ENCODE measurements at places on chromosomes 6 and 20.
A peak's percentile ranks its signal among the peaks of the same experiment; 100 is the strongest.

- DNase-seq, result no peak
Observed at GRCh38 chr20:48460681-48461080, 367.1 kb downstream of the PREX1 start.

DNA sequence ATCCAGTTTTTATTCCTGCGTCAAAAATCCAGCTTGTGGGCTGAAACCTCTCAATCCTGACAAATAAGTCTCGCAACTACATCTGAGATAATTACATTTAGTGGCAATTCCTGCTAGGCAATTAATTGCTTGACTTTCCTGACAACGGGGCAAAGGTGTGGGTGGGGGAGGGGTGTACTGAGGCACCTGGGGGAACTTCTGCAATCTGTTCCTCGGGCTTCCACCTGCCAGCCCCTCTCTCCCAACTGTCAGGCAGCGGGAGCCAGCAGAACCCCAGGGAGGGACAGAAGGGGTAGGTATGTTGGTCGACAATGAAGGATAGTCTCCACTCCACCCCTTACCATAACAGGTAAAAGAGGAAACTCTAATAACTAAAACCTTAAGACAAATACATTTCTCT, 6.8 kb downstream of the C6orf52 start:
- DNase-seq, result no peak

- DNase-seq, result no peak
Observed at GRCh38 chr6:37187321-37188022, 17.5 kb downstream of the PIM1 start.

- DNase-seq, result no peak
Observed at GRCh38 chr6:57130661-57131177, 40.7 kb downstream of the ZNF451 start.

DNA sequence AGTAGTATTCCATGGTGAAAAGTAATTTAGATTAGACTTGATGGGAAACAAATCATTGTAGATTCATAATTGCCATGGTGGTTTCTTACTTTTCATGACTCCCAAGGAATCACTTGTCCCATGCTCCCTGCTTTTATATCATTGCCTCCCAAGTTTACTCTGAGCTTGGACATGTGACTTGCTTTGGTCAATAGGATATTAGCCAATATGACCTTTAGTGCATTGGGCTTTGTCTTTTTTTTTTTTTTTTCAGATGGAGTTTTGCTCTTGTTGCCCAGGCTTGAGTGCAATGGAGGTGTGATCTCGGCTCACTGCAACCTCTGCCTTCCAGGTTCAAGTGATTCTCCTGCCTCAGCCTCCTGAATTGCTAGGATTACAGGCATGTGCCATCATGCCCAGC, 15.5 kb upstream of the SMAP1 start:
- DNase-seq, result no peak

GRCh38 chr20:59051666-59052185, 9.1 kb upstream of the PRELID3B start:
- DNase-seq, result no peak

GRCh38 chr6:104046426-104046825, 813.3 kb downstream of the HACE1 start:
- DNase-seq, result no peak

DNA sequence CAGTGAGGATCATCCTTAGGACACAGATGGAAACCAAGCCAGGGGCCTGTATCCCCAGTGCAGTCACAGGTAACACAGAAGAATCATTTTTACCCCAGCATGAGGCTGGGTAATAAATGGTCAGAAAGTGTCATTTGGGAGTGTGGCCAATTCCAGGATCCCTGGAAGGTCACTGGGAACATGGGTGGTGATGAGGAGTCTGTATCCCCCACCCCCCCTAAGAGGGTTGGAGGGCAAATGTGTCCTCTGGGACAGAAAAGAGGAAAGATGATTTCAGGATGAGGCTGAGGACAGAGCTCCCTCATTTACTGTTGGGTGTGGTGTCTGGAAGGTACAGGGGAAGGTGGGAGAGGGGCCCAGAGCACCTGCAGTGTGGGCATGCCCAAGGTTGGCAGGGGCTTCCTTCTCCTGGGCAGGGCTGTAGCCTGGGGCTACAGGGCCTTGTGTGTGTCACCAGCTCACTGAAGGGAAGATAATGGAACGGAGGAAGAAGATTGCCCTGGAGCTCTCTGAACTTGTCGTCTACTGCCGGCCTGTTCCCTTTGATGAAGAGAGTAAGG, 34.5 kb downstream of the PLCG1 start:
- DNase-seq, result no peak

- DNase-seq, result no peak
Observed at GRCh38 chr20:8645326-8645725, 423.6 kb upstream of the PLCB4 start.

DNA sequence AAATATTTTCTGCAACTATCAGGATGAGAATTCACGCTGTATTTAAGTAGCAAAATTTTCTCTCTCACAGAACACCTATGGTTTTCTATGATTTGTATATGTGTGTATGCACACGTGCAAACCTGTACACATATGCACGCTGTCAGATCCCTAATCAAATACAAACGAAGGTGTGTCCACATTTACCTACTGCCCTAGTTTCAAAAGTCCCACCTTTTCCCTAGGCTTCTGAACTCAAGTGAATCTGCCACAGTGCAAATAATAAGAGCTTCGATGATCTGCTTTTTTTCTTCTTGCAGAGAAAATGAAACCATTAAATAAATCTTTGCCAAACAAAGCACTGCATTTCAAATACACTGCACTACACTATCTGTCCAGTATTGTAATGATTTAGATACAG, 6.5 kb downstream of the HIVEP2 start:
- DNase-seq, result no peak

GRCh38 chr6:37985355-37985754, 165.8 kb downstream of the ZFAND3 start:
- no peak for DNase-seq

DNA sequence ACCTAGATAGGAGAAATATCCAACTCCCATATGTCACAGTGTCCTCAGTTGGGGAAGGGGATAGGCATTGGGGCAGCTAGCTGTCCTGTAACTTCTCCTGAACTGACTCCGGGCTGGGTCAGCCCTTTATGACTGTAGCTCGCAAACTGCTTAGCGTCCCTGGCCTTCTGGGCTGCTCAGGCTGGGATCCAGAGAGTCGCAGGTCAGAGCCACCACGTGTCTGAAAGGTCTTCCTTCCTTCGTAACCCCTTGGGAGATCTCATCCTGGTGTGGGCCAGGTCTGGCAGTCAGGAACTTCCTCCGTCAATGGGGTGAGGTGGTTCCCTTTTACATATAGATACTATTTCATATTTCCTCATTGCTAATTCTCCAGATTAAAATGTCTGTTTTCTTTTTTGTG, 28.8 kb upstream of the HINT3 start:
- no peak for DNase-seq

DNA sequence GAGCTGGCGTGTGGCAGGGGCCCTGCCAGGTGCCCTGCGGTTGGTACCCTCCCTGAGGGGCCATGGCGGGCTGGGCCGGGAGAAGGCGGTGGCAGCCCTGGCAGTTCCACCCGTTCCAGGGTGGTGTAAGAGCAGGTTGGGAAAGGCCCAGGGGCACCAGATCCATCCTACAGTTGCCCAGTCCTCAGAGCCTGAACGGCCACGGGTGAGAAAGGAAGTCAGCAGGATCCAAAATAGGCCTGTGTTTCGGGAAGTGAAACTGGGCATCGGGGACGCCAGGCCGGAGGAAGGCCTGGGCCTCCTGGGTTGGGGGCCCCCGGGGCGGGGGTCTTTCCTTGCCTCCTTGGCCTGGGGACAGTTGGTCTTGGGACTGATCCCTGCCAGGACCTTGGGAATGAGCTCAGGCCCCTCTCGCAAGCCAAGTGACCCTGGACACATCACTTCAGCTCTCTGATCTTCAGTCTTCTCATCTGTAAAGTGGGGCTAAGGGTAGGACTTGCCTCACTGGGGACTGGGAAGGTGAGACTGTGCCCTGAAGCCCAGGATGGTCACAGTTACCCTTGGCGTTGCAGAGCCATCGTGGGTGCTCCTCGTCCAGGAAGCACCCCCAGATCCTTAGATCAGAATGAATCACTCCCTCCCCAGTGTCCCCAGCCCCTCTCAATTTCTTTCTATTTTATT, 18.1 kb upstream of the NOL4L start:
- no peak for DNase-seq

DNA sequence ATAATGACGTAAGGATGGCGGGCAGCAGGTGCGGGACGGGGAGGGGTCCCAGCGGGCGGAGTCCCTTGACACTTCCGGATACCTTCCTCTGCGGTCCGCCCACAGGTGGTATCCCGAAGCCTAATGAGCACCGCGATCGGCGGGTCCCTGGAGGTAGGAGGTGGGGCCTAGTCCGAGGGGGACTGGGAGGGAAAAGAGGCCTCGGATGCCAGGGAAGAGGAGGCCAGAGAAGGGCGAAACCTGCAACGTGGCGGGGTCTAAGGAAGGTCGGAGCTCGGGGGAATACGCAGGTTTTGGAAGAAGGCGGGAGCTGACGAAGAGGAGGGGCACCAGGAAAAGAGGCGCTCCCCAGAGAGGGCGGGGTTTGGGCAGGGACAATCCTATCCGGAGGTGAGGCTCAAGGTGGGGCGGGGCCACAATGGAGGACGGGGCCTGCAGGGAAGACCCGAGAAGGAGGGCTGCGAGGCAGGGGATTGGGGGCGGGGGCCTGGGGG, 3.7 kb downstream of the PRSS16 start:
- peak; percentile 75 for DNase-seq

GRCh38 chr6:19979059-19979458, 141.9 kb downstream of the ID4 start:
- DNase-seq, result no peak

DNA sequence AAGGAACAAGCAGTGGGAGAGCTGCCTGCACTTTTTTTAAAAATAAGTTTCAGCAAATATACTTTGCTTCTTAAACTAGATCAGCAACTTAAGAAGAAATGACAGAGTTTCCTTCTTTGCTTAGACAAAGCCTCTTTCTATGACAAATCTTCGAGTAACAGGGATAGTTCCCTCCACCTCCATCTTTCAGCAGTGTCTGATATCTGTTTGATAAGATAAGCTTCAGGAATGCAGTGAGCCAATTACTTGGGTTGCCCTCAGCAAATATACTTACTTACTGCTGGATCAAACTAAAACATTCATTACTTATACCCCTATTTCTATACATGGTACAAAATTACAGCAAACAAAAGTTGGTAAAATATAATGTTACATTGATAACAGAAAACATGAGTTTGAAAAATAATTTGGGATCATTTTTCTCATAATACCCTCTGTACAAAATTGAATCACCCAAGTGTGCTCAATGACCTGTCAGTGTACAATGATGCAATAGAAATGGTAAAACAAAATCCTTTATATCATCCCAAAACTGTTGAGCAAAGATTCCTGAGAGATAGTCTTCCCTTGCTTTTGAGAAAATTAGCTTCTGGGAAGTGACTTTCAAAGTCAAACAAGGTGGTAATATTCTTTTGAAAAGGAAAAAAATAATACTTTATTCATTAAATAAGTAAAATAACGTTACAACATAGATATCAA, 24.5 kb downstream of the FRK start:
- no peak for DNase-seq

DNA sequence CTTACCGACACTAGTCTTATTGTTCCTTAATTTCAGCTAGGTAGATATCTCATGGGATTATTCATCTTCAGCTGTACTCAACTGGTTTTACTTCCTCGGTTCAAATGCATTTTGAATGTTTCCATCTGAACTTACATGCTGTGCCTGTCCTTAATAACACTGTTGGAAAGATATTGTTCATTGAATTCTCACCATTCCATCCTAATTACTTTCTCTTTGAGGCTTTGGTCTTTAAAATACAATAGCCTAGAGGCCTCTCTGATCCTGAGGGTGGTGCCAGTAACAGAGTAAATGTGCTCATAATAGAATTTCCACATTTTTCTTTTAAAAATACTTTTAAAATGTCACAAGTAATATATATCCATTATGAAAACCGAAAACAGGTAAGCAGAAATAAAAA, 54.0 kb downstream of the IL20RA start:
- DNase-seq, result no peak

GRCh38 chr20:6636209-6637159, 131.0 kb upstream of the BMP2 start:
- DNase-seq, result peak; percentile 11

GRCh38 chr6:166621114-166621540, 5.9 kb downstream of the RPS6KA2 start:
- DNase-seq, result no peak

GRCh38 chr6:151023342-151023741, 157.8 kb downstream of the MTHFD1L start:
- no peak for DNase-seq

- no peak for DNase-seq
Observed at GRCh38 chr6:12071064-12071615, 59.0 kb downstream of the HIVEP1 start.

- no peak for DNase-seq
Observed at GRCh38 chr20:51738877-51739447, 29.2 kb downstream of the ATP9A start.

GRCh38 chr6:53583451-53583850, 38.5 kb upstream of the GCLC start:
- DNase-seq, result no peak
